DND-41 (cell line): ENCODE measurements at places on chromosomes 6 and 20.
A peak's percentile ranks its signal among the peaks of the same experiment; 100 is the strongest.

DNA sequence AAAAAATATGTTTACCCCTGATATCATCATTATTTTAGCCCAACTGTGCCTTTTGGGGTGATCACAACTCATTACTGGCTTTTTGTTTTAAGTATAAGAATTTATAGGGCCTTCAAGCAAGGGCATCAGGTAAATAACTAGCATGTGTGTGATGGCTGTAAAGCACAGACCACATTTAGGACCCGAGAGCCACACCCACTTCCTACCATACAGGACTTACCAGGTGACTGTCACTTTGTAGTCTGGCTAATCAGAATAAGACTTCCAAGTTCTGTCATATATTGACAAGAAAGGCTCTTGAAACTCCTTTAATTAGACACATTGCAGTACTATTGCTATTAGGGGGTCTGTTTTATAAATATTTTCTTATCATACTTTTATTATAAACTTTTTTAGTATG, 31.1 kb downstream of the TMEM242 start:
- no peak for DNase-seq

DNA sequence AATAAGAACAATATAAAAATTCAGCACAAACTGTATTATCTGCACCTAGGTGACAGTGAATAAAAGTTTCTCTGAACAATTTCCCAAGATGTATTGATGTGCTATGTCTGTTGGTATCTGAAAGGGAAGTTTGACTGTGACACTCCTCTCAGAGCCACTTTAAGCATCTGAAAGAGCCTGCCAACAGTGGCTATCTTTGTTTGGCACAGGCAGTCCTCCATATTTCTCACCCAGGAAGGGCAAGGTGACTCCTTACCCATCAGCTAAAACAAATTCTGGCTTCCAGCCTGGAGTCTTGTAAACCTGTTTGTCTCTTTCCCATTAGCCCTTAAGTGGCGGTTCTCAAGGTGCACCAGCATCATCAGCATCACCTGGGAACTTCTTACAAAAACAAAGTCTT, 122.4 kb upstream of the VGLL2 start:
- DNase-seq, result no peak

- no peak for DNase-seq
Measured at GRCh38 chr6:162572240-162572639, 155.3 kb downstream of the PRKN start.

DNA sequence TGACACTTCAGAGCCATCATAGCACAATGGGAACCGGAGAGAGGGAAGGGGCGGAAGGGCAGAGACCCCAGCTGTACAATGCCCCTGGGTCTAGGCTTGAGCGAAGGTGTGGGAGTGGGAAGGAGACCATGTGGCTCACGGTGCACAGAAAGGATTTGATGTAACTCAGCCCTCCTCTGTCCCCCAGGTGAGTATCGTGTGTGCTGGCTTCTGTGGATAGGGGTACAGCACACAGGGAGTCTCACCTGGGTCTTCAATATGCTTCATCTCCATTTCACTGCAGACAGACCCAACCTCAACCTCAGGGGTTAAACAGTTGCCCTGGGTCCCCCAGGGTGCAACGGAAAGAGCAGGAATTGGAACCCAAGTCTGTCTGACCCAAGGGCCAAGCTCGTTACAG, 122.2 kb downstream of the CDH26 start:
- no peak for DNase-seq

- no peak for DNase-seq
Measured at GRCh38 chr20:45174434-45175364, at the start of gene PI3. PI3 (plus strand) TSS chr20:45174902; CDS start chr20:45174923, 21 bp downstream.

- no peak for DNase-seq
Measured at GRCh38 chr6:154448448-154449096, 61.9 kb downstream of the CNKSR3 start.

GRCh38 chr6:114445846-114446245, 103.0 kb upstream of the HS3ST5 start:
- DNase-seq, result no peak

DNA sequence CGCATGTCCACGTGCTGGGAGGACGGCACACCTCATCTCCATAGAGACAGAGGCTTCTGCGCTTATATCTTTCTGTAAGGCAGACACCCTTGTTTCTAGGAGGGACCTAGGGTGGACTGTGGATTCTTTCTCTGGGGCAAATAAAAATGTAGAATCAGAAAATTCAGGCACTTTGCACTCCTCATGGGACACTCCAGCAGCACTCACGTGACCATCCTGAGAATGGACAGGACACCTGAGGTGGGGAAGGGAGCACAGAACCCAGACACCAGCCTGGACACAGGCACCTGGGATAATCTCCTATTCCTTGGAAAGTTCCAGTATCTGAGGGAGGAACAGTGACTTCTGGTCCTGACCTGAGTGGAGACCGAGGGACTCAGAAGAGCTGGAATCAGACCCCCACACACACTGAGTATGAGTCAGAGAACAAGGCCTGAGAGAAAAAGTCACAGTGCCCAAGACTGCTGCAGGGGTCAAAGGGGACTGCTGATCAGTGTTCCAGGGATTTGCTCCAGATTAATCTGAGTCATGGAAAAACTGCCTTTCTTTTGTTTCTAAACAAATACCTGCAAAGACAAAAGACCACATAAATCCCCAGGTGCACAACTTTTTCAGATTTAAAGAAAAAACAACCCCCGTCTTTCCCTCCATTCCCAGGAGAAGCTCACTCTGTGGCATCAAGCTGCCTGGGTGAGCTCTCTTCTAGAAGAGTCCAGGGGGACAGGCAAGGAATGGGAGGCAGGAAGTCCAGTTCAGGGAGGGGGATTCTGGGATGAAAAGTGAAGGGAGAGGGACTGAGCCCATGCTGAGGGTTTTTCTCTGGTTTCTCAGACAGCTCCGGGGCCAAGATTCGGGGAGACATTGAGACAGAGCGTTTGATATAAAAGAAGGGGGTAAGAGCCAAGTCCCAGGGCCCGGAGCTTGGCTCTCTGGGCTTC, 35.6 kb upstream of the MICB start:
- no peak for DNase-seq

DNA sequence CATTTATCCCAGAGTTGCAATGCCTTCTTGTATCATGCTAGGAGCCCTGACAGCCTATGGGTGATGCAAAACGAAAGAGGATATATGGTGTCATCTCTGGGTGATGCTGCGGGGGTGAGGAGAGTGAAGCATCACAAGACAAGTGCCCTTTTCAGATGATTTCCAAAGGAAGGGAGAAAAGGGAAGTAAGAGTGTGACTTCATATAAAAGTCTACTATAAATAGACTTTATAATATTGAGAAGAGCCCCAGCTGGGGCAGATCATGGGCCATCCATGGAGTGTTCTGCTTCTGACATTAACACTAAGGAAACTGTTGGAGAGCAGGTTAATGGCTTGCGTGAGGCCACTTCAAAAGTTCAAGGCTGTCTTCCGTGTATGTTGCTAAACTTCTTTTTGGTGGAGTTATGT, 4.4 kb downstream of the CD83 start:
- DNase-seq, result no peak

- peak; percentile 57 for DNase-seq
Measured at GRCh38 chr6:22146678-22146930, 150.2 kb downstream of the PRL start.

GRCh38 chr20:36311141-36311853, 5.2 kb downstream of the DLGAP4 start:
- DNase-seq, result no peak

- no peak for DNase-seq
Measured at GRCh38 chr6:52596371-52597028, 19.6 kb upstream of the TRAM2 start.

- no peak for DNase-seq
Measured at GRCh38 chr6:18742406-18742805, 355.3 kb downstream of the RNF144B start.

DNA sequence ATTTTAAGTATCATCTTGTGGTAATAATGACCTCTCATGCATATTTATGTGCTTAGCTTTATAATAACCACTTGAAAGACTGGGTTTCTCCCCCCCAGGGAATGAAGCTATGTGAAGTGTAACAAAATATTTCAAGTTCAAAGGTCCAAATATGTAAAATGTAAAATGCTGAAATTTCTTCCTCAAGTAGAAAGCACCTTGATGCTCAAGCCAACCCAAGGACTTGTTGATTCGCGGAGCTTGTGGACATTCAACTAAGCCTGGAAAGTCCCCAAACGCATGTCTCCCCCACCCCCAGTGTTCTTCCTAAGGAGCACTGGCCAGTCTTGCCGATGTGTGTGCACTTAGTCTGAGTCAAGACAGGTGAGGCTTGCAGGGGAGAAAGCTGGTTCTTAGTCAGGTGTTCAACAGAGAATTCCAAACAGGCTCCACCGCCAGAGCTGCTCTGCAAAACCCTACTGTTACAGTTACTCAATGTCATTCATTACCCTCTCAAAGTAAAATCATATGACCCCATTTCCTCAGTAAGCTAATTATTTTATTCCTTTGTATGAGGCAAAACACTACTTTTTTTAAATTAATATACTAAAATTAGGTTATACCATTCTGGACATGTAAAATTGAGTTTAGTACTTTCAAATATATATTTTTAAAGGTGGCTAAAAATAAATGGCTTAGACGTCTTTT, 46.9 kb upstream of the QKI start:
- DNase-seq, result no peak

DNA sequence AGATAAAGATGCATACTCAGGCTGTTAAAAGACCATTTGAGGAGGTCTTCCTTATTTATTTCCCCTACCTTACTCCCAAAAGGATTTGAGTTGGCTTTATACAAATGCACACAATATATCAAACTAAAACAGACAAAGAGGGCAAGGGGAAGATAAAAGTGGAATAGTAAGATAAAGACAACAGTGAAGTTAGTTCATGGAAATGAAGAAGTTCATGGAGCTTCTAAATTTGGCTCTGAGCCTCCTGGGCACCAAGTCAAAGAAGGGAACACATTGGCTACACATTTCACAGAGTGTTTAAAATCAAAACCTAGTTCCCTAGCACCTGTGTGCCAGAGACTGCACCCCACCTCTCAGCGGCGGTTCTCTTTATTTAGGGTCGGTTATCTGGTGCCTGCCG, 25.8 kb upstream of the ARMC2 start:
- DNase-seq, result no peak

GRCh38 chr6:15823838-15824414, 161.1 kb upstream of the DTNBP1 start:
- no peak for DNase-seq

DNA sequence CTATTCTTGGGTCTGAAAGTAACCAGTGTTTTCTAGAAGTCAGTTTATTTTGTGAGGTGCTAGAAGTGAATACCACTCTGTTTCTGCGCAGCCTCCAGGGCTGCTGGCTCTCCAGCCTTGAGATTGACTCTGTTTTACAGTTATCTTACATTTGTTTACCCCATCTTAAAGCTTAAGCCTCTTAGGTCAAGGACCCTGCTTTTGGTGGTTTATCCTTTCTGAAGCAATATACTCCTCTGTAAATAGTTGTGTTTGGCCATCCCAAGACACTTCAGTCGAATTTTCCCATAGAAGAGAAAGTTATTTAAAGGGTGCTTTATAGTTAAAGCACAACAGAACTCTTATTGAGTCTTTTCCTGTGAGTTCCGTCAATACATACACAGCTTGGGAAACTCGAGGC, 190.6 kb upstream of the RSPO3 start:
- DNase-seq, result no peak

DNA sequence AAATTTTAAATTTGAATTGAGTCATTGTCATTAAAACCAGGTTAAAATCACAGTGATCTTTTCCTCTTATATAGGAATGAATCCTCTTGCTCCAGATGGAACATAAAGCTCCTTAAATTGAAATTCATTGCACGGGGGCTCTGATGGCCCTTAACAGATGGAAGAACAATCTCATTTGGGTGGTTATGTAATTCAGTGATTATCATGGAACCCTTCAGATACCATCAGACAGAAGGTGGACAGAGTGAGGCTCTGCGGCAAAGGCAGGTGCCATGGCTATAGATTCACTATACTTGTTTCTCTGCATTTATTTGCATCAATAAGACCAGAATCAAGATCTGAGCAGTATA, 17.8 kb upstream of the RNF182 start:
- DNase-seq, result no peak

DNA sequence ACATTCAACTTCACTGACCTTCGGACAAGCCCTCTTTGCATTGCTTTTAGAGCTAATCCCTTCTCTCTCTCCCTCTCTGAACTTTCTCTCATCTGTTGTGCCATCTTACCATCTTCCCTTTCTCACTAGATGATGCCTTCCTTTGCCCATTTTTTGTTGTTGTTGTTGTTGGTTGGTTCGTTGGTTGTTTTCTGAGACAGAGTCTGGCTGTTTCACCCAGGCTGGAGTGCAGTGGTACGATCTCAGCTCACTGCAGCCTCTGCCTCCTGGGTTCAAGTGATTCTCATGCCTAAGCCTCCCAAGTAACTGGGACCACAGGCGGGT, 18.8 kb downstream of the MAP3K5 start:
- DNase-seq, result no peak

- DNase-seq, result no peak
Measured at GRCh38 chr6:167577891-167578361, 248.8 kb upstream of the AFDN start.

DNA sequence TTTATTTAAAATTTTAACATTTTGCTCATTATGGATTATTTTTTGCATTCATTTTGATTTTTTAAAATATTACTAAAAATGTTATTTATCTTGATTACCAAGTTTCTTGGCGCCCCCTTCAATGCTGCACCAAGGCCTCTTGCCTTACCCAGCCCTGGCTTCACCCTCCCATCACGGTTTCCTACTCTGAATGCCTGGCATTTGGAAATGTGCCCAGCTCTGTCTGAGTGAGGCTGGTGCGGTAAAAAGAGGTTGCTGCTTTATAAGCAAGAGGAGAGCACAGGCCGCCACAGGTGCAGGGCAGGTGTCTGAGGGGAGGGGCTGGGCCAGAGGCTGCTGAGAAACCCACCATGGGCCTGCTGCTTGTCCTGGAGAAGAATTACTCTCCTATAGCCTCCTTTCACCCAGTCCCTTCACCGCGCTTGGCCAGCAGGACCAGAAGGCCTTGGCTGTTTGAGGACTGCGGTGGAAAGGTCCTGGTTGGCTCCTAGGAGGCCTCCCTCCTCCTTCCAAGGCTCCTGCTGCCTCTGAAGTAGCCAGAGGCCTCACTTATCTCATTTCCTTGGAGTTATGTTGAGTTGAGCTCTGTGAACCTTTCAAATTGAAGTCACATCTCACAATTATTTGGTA, 62.6 kb downstream of the BANF2 start:
- DNase-seq, result no peak

GRCh38 chr6:149259753-149260152, 57.8 kb upstream of the TAB2 start:
- DNase-seq, result no peak

DNA sequence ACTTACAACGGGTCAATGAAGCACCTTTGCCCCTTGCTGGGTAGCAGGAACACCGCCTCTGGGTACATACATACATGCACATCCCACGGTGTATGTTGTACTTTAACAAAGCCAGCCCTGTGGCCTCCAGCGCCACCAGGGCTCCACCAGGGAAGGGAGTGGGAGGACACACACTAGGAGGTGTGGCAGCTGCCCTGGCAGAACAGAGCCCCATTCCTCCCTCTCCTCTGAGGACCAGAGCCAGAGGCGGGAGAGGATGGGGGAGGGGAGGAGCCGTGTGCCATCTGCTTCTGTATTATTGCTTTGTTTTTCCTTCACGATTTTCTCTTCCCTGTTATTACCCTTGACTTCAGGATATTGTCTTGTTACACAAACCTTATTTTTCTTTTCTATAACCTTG, 105.8 kb upstream of the TRAF3IP2 start:
- DNase-seq, result no peak
